ENCODE measurements at places on chromosomes 1 and 21.

- no peak for DNase-seq
Measured at GRCh38 chr1:157098519-157098918, 1.1 kb downstream of the ETV3L start.

DNA sequence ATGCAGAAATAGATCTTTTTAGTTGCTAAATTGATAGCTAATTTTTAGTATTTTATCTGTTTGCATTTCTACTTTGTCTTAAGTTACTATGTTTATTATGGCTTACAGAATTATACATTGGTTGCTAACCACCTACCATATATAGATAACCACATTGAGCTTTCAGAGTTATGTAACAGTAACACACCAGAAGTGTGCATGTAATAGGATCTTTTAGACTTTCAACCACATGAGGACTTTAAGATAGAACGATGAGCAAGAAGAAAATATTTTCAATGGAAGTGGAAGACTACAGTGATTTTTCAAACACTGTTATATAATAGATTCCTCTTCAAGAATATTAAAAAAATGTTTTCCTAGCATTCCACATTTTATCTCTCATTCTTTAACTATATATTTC lies 28.8 kb downstream of the TOR1AIP1 start:
- DNase-seq, result no peak

DNA sequence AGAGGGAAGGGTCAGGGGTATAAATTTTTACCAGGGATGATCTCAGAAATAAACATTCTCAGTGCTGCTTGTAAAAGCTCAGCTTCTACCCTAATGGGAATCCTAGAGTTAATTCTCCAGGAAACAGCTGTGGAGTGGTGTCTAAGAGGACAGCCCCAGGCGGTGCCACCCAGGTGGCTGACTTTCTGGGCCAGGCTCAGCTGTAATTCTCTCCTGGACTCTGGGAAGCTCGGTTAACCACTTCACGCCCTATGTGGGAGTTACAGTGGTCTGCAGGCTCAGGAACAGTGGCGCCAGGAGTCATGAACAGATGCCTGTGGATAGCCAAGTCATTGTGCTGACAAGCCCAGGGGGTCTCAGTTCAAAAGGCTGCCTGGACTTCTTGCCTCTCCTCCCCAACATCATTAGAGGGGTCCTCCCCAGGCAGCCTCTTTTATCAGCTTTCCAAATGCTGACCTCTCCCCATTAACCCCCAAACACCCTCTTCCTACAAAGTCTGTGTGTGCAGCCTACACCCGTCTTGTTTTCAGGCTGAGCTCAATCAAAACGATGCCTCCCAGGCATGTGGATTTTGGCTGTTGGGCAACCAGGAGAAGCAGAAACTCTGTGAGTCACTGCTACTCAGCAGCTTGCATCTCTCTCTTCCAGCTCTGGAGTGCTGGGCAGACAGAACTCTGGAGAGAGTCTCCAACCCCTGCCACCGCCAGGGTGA lies 1.2 kb downstream of the HHIPL2 start:
- DNase-seq, result no peak

- DNase-seq, result no peak
Measured at GRCh38 chr1:31995263-31995662, 18.4 kb upstream of the KHDRBS1 start.

DNA sequence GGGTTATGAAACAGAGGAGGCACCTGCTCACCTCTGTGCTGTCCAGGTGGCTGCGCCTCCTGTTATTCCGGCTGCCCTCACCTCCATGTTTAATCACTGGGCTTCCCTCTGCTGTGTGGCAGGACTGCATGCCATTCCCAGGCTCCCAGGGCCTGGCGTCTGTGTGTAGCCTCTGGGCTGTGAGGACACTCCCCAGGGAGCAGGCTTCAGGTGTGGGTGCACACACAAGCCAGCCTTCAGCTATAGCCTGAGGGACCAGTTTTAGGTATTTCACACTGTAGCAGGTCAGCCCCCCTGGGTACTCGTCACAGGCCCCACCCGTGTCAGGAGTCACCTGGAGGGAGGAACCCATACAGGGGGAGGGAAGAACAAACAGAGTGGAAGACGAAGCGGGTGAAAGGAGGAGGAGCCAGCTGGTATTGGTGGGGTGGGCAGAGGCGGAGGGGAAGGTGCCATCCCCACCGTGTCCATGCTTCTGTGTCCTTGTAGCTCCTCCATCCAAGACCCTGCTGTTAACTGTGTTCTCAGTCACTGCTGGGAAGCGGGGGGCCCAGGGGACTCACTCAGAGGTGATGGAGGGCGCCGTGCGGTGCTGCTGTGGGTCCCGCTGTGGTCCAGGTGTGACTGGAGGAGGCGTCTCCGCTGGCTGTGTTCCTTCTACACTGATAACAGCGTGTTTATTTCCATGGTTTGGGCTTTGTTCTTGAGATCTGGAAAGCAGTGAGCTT lies 158.6 kb downstream of the PGBD5 start:
- DNase-seq, result no peak

GRCh38 chr1:115677565-115677964 lies 35.8 kb downstream of the VANGL1 start:
- no peak for DNase-seq

GRCh38 chr1:176733661-176734060 lies 270.7 kb downstream of the PAPPA2 start:
- DNase-seq, result no peak

DNA sequence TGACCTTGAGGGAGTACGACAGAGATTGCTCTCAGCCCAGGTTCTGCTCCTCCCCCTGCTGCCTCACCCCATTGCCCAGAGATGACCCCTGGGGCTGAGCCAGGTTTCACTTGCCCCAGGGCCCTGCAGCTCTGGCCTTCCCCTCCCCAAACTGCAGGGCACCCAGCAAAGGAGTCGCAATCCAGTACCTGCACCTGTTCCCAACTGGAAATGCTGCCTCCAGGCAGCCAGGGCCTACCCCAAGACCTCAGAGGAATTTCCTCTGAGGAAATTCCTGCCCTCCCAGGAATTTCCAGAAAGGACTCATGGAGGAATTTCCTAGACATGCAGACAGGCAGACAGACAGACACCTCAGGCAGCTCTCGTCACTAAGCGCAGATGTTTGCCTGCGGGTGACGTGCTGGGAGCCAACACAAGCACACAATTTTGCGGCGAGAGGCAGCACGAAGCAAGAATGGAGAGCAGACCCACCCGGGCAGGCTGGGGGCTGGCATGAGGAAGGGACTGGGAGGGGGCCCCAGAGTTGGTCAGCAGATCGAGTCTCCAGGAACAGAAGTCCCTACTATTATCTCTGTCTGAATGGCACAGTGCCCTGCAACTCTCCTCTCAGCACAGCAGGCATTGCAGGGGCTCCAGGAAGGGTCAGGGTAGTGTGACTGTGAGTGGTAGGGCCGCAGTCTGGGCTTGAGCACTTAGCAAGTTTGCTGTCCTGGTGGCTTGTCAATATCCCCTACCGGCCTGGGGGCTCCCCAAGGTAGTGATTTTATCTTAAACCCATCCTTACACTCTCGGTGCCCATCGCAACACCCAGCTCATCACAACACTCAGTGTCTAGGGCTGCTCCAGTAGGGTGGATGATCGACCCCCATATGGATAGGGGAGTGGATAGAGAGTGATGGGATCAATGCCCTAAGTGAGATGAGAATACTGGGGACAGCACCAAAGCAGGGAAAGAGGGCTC lies 2.9 kb upstream of the EFNA1 start:
- DNase-seq, result no peak

DNA sequence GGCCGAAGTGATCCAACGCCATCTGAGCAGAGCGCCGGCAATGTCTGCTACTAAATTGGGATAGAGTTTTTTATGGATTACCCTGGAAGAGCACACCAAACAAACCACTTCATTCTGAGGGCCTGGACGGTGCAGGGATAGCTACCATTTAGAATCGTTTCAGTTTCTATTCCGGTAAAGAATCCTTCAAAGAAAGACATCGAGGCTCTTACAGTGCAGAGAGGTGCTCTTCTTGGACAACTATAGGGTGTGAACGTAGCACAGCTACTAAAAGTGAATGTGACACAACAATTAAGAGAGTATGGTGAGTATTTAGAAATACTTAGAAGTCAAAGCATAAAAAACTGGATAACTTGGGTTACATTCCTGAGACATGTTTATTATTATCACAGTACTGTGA lies 16.1 kb downstream of the HIVEP3 start:
- DNase-seq, result no peak

DNA sequence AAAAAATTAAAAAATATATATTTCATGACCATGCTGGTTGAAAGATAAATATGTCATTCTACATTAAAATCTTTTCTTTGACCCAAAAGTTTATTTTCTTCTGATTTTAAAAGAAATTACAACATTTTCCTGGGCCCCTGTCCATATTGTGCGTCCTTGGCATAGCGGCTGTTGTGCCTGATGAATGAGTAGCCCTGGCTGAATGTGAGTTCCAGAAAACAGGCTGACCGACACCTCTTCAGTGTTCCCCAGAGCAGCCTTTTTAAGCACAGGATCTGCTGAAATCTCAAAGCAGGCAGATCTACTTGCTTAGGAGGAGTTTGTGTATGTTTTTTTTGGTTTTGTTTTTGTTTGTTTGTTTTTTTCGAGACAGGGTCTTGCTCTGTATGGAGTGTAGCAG lies 19.7 kb downstream of the KIAA1614 start:
- DNase-seq, result no peak

DNA sequence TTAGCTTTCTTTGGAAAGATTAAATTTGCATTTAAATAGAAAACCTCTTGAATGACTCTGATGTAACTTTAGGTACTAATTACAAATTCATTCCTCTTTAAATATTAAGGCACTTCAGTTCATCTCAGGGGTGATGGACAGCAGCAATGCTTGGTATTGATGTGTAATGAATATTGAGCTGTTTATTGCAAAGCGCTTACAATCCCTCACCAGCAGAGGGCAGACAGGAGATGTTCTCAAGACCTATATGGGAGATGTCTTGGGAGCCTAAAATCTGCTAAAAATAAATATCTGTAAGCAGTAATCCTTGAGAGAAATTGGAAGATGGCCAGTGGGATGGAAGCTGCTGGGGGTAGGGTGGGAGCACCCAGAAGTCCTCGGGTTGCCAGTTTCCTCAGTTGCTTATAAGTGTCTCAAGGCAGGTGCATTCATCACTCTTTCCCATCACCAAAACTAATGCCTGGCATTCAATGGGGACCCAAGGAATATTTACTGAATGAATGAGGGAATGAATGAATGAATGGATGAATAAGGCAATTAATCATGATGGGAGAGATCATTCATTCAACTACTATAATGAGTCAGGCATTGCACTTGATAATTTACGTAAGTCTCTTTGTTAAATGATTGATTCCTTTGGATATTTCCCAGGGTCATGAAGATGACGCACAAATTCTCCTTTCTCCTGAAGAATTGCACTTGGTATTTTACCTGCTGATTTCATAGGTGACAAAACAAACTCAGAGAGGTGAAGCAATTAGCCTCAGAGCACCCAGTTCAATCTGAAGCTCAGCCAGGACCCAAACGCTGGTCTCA lies 2.3 kb downstream of the KLHDC8A start:
- DNase-seq, result peak; percentile 44

DNA sequence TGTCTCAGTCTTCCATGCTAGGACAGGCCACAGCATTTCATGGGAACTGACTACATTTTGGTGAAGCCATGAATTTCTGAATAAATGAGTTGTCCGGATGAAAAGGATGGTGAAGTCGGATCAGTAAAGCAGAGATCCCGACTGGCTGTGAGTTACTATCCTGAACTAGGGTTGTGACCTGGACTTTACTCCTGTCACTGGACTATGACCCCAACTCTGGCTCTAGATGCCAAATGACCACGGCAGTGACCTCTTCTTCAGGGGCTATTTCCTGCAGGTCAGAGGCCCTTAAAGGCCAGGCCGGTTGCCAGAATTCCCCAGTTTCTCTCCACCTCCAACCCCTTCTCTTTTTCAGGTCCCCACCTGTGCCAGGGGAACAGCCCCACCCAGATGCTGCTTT lies 1.7 kb upstream of the NECTIN4 start:
- DNase-seq, result no peak

DNA sequence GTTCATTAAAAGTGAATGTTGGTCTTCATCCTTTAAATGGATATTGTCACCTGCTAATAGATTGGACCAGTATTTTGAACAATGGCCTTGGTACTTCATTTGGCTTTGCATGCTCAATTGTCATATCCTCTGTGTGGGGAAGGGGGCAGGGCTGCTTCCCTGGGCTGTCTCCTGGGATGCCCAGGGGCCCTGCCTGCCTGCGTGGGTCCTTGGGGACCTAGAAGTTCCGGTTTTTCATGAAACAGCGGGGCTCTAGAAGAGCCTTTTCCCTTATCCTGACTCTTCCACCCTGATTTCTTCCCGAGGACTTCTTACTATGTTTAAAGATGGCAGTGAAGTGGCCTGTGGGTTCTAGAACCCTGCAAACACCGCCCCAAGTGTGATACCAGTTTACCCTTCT lies 97.5 kb downstream of the DISC1 start:
- no peak for DNase-seq

GRCh38 chr1:78676347-78676982 lies 26.8 kb downstream of the IFI44 start:
- DNase-seq, result no peak

DNA sequence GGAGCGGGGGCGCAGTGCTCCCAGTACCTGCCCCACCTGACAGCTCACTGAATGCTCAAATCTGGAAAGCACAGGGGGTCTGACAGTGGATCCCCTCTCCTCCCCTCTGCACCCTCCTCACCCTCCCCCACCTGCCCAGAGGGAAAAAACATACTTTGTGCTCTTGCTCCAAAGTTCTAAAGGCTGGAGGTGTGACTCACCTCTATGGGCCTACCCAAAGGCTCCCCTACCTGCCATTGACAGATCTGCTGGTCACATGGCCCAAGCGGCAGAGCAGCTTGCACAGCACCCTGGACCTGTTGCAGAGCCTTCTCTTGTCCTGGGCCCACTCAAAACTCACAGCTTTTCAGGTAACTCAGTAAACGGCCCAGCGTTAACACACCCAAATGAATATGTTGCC lies 55.7 kb downstream of the ADSS2 start:
- no peak for DNase-seq

- DNase-seq, result no peak
Measured at GRCh38 chr1:41312991-41313645, 48.1 kb upstream of the FOXO6 start.

GRCh38 chr1:171965777-171966176 lies 124.5 kb downstream of the DNM3 start:
- DNase-seq, result no peak

DNA sequence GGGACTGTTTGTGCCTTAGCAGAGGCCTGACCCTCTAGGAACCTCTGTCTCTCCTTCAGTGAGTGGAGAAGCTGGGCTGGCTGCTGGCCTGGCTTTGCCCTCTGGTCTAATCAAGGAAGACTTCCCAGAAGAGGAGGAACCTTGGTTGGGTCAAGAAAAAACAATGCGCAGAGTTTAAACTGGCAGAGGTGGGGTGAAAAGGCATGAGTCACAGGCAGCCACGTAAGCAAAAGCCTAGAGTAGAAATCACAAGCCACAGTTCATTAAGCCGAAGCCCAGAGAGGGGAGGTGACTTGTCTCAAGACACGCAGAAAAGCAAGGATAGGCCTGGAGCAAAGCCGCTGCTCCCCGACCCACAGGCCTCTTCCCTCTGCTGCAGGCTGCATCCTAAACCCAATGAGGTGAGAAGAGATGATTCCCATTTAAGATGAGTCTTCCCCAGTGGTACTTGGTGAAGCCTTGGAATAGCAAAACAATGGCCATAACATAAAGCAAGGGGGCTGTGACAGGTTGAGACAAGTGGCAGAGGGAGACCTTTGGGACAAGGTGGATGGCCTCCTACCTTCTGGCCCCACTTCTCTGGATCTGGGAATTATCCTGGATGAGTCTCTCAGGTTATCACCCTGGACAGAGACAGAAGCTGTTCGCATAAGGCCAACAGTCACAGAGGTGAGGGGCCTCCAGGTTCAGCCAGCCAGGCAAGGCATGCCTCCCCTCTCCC lies 7.7 kb downstream of the PDZK1IP1 start:
- no peak for DNase-seq

GRCh38 chr1:182248721-182249120 lies 142.9 kb downstream of the GLUL start:
- DNase-seq, result no peak

Measured in amygdala (tissue), 56 donors.